Cardiac septum (tissue), 1 donor: ENCODE measurements at places on chromosomes 12 and 14. TPM values are rescaled to one million over a fixed set of nuclear protein-coding genes. Genes with fewer than 3 reads are reported as not detected.

- DNase-seq = no peak
Observed at GRCh38 chr14:55254581-55254980, 16.6 kb upstream of the FBXO34 start.

- DNase-seq = peak; percentile 98
Observed at GRCh38 chr12:14257734-14258574, 107.5 kb upstream of the ATF7IP start.

Gene ARID4A
- 22.2 TPM for total RNA-seq

DNA sequence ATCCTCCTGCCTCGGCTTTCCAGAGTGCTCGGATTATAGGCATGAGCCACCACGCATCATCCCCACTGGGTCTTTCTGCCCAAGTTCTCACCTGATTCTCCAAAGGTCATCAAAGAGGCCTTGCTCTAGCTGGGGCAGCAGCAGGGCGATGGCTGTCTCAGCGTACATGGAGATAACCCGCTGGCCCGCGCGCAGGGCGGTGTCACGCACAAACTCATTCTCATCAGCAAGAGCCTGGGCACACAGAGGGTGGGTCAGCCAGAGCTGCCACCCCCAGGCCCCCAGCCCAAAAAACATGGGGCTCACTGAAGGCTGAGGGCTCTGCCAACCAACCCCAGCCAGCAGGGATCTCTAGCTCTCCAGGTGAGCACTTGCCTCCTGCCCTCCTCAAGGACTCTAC lies 27.7 kb upstream of the RAB35 start:
- no peak for DNase-seq
